Smooth muscle cell of the coronary artery (primary cell): ENCODE measurements at places on chromosomes 7 and 10. TPM values are rescaled to one million over a fixed set of nuclear protein-coding genes. Genes with fewer than 3 reads are reported as not detected.

AKR1C8 gene
- total RNA-seq, result not detected in 2 replicates

RAPGEF5 gene
- 1.7 and 1.9 TPM in 2 replicates for total RNA-seq

CYP3A5 gene
- total RNA-seq, result not detected in 2 replicates

CHAT gene
- not detected in 2 replicates for total RNA-seq

CYREN gene
- total RNA-seq, result 19.9 and 25.3 TPM in 2 replicates

CALHM2 gene
- total RNA-seq, result 19.0 and 27.1 TPM in 2 replicates

SORCS3 gene
- total RNA-seq, result not detected in 2 replicates

SLF2 gene
- total RNA-seq, result 13.1 and 21.0 TPM in 2 replicates

STEAP4 gene
- total RNA-seq, result 0.08 and 15.0 TPM in 2 replicates

WEE2 gene
- not detected in 2 replicates for total RNA-seq

GHITM gene
- total RNA-seq, result 134 and 172 TPM in 2 replicates

ZNF727 gene
- total RNA-seq, result 0.15 and 0.35 TPM in 2 replicates

GRID1 gene
- total RNA-seq, result under 0.01 TPM in 1 of 2 replicates, not detected in the other

NANOS1 gene
- total RNA-seq, result 0.12 and 0.75 TPM in 2 replicates

TRPV5 gene
- not detected in 2 replicates for total RNA-seq

RBP3 gene
- total RNA-seq, result under 0.01 TPM in 1 of 2 replicates, not detected in the other
